ENCODE measurements at places on chromosomes 4 and X.

GRCh38 chr4:2066011-2066551, 7.0 kb downstream of the NAT8L start:
- no peak for DNase-seq

GRCh38 chrX:19792412-19792811, 95.0 kb downstream of the SH3KBP1 start:
- no peak for DNase-seq

- DNase-seq = no peak
Observed at GRCh38 chrX:21412883-21413282, 38.7 kb downstream of the CNKSR2 start.

GRCh38 chr4:71380788-71381187, 42.0 kb downstream of the SLC4A4 start:
- DNase-seq = no peak

GRCh38 chr4:62709618-62710252, 1509.6 kb downstream of the ADGRL3 start:
- peak; percentile 10 for DNase-seq

DNA sequence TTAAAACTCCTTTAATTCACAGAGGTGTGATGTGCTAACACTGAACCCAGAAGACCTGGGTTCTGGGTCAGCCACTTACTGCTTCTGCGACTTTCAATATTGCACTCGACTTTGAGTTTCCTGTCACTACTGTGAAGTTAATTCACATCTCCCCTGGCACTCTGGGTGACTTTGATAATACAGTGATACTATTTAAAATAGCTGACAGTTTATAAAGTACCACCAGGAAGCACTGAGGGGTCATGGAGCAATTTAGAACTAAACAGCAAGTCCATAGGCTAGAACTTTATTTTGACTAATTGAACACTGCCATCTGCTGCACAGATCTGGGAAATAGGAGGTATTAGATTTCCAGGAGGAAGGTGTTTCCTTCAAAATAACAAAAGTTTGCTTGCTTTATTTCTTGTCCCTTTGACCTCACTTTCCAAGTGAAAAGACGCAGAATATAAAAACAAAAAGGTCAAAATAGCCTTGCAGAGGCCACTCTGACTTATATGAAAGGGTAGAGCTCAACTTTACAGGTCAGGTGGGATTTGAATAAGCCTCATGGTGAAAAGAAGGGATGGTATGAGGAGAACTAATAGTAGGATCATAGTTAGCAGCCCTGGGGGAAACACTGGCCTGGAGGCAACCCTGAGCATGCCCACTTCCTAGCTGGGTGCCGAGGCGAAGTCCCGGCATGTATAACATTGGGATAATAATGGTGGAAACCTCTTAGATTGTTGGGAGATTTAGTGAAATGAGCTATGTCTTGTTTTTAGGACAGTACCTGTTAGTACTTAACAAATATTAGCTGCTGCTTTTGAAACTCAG, 53.4 kb downstream of the ZNF518B start:
- no peak for DNase-seq

Data from NCI-H1436 (cell line).